GM19239 (cell line): ENCODE measurements at places on chromosomes 7 and 10.
A peak's percentile ranks its signal among the peaks of the same experiment; 100 is the strongest.

DNA sequence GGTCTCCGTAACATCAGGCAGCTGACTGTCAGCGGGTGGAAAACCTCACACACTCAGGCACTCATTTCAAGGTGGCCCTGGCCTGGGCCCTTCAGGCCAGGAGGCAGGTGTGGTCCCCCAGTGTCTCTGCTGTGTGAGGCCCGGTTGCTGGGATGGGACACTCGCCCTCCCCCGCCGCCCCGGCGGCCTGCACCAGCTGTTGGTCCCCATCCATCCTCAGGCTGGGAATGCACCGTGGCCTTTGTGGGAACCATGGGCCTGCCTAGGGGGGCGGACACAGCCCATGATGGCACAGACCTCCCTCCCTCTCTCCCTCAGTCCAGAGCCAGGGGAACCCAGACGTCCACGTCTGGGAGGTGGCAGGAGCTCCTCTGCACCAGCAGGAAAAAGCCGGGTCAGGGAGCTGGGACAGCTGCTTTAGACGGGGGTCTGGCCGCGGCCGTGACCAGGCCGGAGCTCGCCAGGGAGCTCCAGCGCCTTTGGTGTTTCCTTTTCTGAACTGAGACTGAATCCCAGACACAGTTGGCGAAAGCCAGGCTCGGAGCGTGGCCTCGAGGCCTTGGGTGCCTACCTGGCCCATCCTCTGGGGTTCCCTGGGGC is 15.7 kb downstream of the ADGRA1 start:
- no peak for DNase-seq

DNA sequence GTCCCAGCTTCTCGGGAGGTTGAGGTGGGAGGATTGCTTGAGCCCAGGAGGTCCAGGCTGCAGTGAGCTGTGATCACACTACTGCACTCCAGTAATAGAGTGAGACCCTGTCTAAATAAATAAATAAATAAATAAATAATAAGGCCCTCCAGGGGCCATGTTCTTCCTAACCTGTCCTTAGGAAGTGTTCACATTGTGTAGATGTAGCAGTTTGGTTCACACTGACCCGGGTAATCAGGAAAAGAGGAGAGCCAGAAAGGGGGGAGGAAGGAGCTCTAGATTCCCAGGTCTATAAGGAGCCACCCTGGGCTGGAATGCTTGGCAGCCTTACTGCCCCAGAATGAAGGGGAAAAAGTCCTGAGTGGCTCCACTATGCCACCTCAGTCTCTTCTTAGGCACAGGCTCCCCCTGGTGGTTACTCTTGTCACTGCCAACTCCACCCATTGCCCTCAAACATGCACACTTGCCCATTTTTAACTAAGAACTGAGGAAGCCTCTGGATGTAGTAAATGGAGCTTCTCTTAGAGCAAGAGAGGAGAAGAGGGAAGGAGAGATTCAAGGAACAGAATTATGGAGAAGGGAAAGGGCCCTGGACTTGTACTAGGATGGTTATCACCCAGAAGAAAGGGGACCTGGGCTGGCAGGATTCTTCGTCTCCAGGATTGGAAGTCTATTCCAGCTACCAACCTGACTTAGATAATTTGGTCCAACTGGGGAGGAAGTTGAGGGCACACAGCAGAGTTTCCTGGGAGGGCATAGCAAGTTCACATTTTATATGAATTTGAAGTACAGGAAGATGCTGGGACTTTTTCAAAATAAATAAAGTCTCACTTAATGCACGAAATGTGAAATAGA is 7.8 kb downstream of the HPS6 start:
- peak; percentile 76 for DNase-seq

DNA sequence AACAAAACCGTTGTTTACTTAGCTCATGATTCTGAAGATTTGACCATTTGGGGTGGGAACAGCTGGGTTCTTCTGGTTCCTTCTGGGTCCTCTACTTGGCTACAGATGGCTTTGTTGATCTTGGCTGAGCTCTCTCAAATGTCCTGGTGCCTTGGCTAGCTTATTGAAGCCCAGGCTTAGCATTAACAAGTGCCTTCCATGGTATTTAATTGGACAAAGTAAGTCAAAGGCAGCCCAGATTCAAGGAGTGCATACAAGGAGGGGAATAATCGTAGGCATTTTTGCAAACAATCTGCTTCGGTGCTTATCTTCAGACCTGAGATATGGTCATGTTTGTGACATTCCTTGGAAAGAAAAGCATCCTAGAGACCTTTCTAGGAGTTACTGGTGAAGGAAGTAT is 81.4 kb downstream of the ADCYAP1R1 start:
- DNase-seq: no peak

- no peak for DNase-seq
Observed at GRCh38 chr10:6586501-6586900, 6.4 kb upstream of the PRKCQ start.

DNA sequence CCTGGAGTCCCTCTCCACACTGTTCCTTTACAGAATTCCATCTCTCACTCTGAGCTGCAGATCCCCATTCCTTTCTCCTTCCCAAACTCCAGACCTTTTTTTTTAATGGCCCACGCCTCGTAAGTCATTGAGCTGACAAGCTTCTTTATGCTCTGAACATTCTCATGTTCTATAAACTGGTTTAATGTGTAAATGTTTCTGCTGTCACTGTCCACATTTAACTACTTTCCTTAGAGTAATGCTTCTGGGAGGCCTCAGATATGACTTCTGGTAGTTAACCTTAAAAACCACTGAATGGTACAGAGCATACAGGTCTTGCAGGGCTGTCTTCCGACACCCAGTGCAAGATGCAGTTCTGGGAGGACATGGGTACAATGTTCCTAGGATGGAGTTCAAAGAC is 71.1 kb upstream of the CAMK2B start:
- no peak for DNase-seq

- DNase-seq: no peak
Observed at GRCh38 chr10:63265222-63265617, 132.1 kb downstream of the NRBF2 start.

GRCh38 chr7:17166824-17167379 is 131.6 kb upstream of the AHR start:
- DNase-seq: no peak

DNA sequence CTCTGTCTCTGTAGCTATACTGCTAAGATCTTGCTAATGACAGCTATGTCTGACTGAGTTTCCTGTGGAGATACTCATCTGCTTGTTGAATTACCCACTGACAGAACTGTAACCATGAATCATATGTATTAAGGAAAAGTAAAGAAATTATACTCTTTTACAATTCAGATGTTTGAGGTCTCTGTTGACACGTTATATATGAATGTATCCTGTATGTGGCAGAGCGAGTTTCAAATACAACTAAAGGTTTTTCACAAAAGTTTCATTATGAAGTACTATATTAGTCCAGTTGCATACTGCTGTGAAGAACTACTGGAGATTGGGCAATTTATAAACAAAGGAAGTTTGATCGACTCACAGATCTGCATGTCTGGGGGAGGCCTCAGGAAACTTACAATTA is 232.5 kb downstream of the CDK14 start:
- no peak for DNase-seq

- no peak for DNase-seq
Observed at GRCh38 chr7:5595545-5596045, 172.0 kb upstream of the TNRC18 start.

DNA sequence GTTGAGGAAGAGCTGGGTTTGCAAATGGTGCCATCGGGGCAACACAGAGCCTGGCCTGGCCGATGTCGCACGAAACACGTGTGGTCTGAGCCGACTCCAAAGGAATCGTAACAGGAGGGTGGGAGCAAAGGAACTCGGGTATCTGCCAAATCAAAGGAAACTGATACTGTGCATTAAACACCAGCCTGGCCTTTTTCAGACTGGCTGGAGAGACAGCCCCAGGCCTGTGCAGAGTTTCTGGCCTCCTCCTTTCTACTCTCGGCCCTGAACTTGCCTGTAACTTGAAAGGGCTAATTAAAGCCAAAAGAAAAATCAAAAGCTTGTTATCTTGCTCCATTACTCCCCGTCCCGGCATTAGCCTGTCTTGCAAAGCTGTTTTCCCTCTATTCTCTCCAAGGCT is 71.4 kb downstream of the PLXNA4 start:
- no peak for DNase-seq

DNA sequence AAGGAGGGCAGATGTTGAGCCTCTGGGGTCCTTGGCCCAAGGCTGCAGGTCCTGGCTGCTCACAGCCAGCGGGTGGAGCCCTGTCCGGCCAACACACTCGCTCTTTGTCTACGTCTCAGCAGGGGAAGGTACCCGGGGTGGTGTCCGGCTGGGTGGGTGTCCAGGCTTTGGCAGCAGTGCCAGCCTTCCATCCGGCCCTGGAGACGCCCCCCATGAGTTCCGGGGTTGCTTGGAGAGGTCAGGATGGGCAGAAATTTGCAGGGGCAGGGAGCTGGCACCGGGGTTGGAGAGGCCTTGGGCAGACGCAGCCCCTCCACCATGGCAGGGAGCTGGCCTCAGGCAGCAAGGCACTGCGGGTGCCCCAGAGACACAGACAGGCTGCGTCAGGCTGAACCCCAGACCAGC is 42.2 kb upstream of the ELN start:
- DNase-seq: no peak

GRCh38 chr7:93902777-93903423 is 3.5 kb upstream of the GNGT1 start:
- no peak for DNase-seq

DNA sequence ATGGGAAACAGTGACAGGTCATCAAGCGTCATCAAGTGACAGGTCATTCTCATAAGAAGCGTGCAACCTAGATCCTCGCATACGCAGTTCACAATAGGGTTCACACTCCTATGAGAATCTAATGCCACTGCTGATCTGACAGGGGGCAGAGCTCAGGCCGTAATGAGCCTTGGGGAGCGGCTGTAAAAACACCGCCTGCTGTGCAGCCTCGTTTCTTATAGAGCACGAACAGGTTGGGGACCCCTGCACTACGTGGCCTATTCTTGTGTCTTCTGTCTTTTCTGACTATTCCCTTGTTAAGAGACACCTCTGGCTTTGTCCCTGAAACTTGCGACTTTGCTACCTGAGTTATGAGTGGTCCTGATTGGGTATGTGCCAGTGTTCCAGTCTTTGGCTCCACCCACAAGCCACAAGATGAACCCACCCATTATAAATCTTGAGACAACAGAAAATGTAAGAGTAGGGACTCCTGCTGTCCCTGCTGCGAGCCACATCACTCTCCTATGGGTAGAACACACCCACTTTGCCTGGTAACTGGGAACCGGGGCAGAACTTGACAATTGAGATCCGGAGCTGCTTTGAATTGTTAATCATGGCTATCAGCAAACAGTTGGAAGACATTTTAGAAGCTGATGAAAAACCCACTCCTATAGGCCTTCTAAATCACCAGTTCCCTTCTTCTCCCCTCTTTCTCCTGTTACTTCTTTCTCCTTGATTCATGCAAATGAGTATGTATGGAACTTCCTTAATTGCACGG is 55.8 kb upstream of the EXOC4 start:
- DNase-seq: no peak

DNA sequence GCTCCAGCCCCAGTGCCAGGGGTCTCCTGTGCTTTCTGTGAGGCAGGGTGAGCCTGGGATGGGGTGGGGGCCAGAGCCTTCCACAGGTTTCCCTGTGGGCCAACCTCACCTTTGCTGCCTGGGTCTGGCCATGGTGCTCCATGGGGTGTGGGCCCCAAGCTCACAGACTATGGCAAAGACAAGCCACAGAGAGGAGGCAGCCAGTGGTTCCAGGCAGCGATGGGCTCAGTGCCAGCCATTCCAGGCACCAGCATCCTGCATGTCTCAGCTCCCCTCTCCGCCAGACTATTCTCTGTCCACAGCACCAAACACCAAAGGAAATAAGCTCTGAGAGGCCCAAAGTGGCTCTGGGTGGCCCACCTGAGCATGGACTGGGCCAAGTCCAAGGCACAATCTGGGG is 133.5 kb downstream of the PTPN20 start:
- no peak for DNase-seq

DNA sequence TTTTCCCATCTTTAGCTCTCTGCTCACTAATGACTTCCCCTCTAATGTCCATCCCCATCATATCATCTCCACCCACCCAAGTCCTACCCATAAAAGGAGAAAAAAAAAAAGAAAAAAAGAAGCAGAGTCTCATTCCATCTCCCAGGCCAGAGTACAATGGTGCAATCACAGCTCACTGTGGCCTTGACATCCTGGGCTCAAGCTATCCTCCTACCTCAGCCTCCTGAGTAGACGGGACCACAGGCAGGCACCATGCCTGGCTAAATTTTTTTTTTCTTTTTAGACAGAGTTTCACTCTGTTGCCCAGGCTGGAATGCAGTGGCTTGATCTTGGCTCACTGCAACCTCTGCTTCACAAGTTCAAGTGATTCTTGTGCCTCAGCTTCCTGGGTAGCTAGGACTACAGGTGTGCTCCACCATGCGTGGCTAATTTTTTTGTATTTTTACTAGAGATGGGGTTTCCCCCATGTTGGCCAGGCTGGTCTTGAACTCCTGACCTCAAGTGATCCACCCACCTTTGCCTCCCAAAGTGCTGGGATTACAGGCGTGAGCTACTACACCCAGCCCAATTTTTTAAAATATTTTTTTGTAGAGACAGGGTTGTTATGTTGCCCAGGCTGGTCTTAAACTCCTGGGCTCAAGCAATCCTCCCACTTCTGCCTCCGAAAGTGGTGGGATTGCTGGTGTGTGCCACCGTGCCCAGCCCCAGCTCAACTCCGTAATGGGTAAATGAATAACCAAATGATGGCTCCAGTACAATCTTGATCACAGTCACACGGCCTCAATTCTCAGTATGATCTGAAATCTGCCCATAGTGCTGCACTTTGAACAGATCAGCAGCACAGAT is 24.6 kb upstream of the SGMS1 start:
- no peak for DNase-seq

DNA sequence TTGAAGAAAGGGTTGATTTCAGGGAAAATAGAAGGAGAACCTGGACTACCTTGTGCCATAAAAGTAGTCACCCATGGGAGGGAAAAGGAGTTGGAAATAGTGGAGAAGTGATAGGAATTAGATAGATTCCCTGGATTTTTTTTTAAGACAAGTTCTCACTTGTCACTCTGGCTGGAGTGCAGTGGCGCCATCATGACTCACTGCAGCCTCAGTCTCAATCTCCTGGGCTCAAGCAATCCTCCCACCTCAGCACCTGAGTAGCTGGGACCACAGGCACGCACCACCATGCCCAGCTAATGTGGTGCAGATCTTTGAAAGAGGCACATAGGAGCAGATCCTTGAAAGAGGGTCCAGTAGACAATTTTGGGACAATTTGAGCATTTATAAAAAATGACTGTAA is 9.5 kb upstream of the BLNK start:
- DNase-seq: no peak

GRCh38 chr10:63382066-63382465 is 83.7 kb downstream of the JMJD1C start:
- DNase-seq: no peak

GRCh38 chr10:15747632-15748031 is 27.9 kb upstream of the ITGA8 start:
- no peak for DNase-seq

GRCh38 chr7:101634196-101634717 is 5.2 kb upstream of the MYL10 start:
- no peak for DNase-seq

- no peak for DNase-seq
Observed at GRCh38 chr7:27631391-27631790, 31.3 kb downstream of the HIBADH start.

DNA sequence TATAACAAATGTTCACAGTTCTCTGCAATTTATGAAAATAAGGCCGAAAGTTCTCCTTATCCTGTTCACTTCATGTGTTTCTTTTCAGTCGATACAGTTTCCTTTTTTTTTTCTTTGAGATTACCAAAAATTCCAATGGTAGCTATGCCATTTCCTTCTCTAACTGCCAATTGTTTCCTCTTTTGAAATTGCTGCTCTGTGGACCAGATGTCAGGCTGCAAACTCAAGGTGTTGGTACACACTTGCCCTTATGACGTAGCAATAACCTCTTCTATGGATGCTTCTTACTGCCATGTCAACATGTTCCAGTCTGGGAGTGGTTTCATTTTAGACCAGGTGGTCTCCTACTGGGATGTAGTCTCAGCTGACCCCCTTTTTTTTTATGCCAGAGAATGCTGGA is 52.9 kb downstream of the CASD1 start:
- DNase-seq: no peak
